ENCODE measurements at places on chromosomes 6 and 20. TPM values are rescaled to one million over a fixed set of nuclear protein-coding genes. Genes with fewer than 3 reads are reported as not detected.

GRCh38 chr6:70130865-70131264 lies 172.0 kb downstream of the COL9A1 start:
- no peaks in the 10 kb centered on the region for H3K36me3 ChIP-seq
- H3K4me3 ChIP-seq = no peak overlapping the region
- H3K27ac ChIP-seq = no peak overlapping the region
- H3K4me1 ChIP-seq = peaks cover 41% of the 10 kb centered on the region
- no peaks in the 10 kb centered on the region for H3K27me3 ChIP-seq

GRCh38 chr6:137743493-137743892 lies 123.6 kb upstream of the TNFAIP3 start:
- no peak overlapping the region for H3K27ac ChIP-seq
- no peaks in the 10 kb centered on the region for H3K36me3 ChIP-seq
- DNase-seq = no peak
- no peaks in the 10 kb centered on the region for H3K4me1 ChIP-seq
- H3K4me3 ChIP-seq = no peak overlapping the region
- H3K27me3 ChIP-seq = no peaks in the 10 kb centered on the region

- H3K27ac ChIP-seq = no peak overlapping the region
- H3K4me1 ChIP-seq = no peaks in the 10 kb centered on the region
- H3K36me3 ChIP-seq = no peaks in the 10 kb centered on the region
- no peaks in the 10 kb centered on the region for H3K27me3 ChIP-seq
- no peak overlapping the region for H3K4me3 ChIP-seq
Measured at GRCh38 chr6:163702736-163703135, 288.2 kb downstream of the QKI start.

DNA sequence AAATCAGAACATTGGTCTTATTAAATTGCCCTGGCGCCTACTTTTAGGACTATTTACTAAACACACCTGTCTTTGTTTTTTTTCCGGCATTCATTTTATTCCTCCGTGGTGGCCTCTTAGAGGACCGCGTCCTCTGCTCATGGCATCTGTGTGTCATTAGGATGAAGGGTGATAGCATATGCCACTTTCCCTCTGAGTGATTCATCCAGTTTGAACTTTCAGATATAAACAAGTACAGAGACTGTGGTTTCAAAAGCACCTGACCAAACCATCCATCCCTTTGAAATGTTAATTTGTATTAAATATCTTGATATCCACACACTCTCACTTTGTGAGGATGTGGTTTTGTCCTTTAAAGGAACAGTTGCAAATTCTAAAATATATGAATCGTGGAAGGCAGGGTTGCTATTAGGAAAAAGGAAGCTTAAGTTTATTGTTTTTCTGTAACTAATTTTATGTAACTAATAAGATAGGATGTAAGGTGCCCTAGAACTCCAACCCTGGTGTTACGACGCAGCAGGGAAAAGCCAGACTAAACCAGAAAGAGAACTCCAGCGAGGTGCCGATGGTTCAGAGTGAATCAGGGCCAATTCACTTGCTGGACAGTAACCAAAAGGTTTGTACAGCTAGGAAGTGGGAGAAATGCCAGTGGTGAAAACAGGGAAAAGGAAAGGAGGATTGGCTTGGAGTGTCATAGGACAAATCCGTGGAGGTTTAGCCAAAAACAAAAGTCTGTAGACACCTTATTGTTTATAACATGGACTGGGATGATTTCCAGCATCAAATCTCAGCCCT lies 98.7 kb downstream of the SHLD1 start:
- peak overlapping the region; percentile 30 for H3K27ac ChIP-seq
- no peak overlapping the region for H3K4me3 ChIP-seq
- no peaks in the 10 kb centered on the region for H3K36me3 ChIP-seq
- H3K27me3 ChIP-seq = no peaks in the 10 kb centered on the region

- H3K27me3 ChIP-seq = no peaks in the 10 kb centered on the region
- H3K4me1 ChIP-seq = no peaks in the 10 kb centered on the region
- no peak for DNase-seq
- H3K27ac ChIP-seq = no peak overlapping the region
Measured at GRCh38 chr6:71478834-71479541, 190.4 kb downstream of the OGFRL1 start.

DNA sequence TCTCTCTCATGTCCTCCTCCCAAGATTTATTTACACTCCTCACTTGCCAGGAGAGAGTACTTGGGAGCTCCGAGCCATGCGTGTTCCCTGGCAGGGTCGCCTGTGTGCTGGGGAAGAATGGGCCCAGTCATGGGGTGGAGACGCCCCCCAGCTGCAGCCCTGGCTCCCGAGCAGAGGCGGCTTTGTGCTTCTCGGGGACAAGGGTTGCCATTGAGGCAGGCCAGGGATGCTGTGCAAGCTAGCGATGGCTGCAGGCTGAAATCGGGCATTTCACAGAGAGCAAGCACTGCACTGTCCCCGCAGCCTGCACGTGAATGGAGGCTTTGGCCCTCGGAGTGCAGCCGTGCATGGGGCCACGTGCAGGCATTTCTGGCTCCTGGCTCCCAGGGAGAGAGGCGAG lies 23.8 kb downstream of the PHACTR3 start:
- no peak overlapping the region for H3K27ac ChIP-seq
- no peaks in the 10 kb centered on the region for H3K36me3 ChIP-seq
- no peaks in the 10 kb centered on the region for H3K4me1 ChIP-seq
- H3K4me3 ChIP-seq = no peak overlapping the region

DNA sequence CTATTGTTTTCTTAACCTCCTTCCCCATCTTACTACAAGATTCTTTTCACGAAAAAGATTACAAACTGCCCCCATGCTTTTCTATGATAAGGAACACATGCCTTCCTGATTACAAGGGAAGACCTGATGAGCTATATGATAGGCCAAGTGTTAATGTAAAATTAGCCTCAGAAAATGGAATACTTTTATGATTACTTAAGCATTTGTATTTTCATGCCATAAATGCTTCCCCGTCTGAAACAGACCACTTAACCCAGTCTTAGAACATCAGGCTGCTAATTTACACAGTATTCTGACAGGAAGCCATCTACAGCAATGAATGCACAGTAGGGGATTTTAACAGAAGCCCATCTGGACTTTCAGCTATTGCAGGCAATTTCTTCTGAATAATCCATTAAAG lies 274.9 kb downstream of the HAO1 start:
- no peaks in the 10 kb centered on the region for H3K4me1 ChIP-seq
- no peak for DNase-seq
- no peak overlapping the region for H3K4me3 ChIP-seq
- H3K27me3 ChIP-seq = no peaks in the 10 kb centered on the region
- H3K27ac ChIP-seq = no peak overlapping the region

- H3K4me3 ChIP-seq = no peak overlapping the region
- H3K27me3 ChIP-seq = no peaks in the 10 kb centered on the region
- H3K36me3 ChIP-seq = no peaks in the 10 kb centered on the region
- DNase-seq = no peak
- no peak overlapping the region for H3K27ac ChIP-seq
Measured at GRCh38 chr6:107235511-107235910, 120.2 kb upstream of the BEND3 start.

DNA sequence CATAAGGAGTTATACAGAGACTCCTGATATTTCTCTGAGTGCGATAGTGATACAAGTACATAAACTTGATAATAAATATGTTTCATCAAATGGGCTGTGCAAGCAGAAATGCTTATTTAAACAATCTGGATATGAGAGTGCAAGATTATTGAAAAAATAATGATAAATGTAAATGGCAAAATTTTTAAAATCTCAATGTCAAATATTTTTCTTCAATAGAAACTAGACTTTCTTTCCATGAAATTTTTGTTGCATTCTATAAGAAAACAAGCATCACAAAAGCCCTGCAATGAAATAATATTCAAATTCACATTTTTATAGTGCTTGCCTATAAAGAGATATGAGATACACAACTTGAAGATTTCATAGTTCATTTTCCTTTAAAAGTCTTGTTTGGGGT lies 2.7 kb downstream of the PACRG start:
- peaks cover 22% of the 10 kb centered on the region for H3K4me1 ChIP-seq
- no peaks in the 10 kb centered on the region for H3K36me3 ChIP-seq

DNA sequence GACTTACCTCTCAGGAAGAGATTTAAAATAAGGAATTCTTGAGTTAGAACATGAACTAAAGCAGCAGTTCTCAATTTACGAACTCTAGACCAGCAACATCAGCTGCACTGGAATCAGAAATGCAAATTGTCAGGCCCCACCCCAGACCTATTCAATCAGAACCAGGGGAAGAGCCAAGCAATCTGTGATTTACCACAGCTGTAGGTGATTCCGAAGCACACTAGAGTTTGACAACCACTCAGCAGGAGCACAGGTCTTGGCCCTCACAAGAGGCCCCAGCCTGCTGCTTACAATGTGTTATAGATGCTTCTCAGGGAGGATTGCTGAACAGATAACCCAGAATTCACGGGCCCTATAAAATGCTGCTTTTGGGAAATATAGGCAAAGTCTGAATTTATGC lies 279.2 kb downstream of the PTPRK start:
- DNase-seq = no peak
- no peaks in the 10 kb centered on the region for H3K27me3 ChIP-seq
- no peaks in the 10 kb centered on the region for H3K36me3 ChIP-seq
- no peak overlapping the region for H3K27ac ChIP-seq

DNA sequence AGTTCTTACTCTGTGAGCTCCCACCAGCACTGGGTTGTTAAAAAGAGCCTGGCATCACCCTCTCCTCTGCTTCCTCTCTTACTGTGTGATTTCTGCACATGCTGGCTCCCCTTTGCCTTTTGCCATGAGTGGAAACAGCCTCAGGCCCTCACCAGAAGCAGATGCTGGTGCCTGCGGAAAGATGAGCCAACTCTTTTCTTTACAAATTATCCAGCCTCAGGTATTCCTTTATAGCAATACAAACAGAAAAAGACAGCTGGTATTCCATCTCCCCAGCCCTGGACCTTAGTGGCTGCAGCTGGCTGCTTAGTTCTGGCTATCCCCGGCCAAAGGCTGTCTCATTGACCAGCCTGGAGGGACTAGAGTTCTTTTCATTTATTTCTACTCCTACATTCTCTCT lies 129.1 kb downstream of the IMPG1 start:
- H3K27me3 ChIP-seq = no peaks in the 10 kb centered on the region
- no peak overlapping the region for H3K27ac ChIP-seq
- peaks cover 20% of the 10 kb centered on the region for H3K4me1 ChIP-seq
- H3K4me3 ChIP-seq = no peak overlapping the region

- no peaks in the 10 kb centered on the region for H3K36me3 ChIP-seq
- no peaks in the 10 kb centered on the region for H3K4me1 ChIP-seq
- no peaks in the 10 kb centered on the region for H3K27me3 ChIP-seq
- DNase-seq = no peak
- H3K4me3 ChIP-seq = no peak overlapping the region
Measured at GRCh38 chr6:38959138-38959537, 89.4 kb upstream of the GLP1R start.

GRCh38 chr6:21999741-22000140 lies 297.1 kb downstream of the PRL start:
- no peaks in the 10 kb centered on the region for H3K27me3 ChIP-seq
- no peak overlapping the region for H3K4me3 ChIP-seq
- no peaks in the 10 kb centered on the region for H3K4me1 ChIP-seq
- no peak for DNase-seq

DNA sequence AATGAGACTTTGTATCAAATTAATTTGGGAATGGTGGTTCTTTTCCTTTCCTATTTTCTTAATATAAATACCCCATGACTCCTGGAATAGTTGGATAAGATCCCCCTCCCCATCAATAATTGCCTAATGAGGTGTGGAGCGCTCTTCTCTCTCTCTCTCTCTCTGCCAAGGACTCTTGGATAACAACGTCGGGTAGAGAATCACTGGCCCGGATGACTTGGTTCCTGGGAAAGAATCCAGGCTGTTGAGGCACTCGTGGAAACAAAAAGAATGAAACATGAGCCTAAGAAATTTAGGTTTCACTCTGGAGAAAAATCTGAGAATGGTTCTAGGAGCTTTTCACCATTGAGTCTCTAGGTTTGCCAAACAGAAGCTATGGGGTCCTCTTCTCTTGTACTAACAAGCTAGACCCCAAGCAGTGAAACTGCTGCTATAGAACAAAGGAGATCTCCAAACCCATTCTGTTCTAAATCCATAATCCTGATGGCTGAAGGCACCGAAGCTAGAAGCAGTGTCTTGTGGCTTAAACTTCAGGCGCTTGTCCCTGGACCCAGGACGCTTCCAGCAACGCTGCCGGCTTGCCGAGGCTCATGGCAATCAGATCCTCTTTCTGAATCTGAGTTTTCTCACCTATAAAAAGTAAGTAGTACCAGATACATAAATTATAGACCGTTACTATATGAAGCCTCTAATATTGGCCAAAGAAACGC lies 241.6 kb upstream of the BTBD3 start:
- DNase-seq = no peak
- H3K27ac ChIP-seq = no peak overlapping the region
- H3K4me3 ChIP-seq = no peak overlapping the region
- H3K27me3 ChIP-seq = no peaks in the 10 kb centered on the region

DNA sequence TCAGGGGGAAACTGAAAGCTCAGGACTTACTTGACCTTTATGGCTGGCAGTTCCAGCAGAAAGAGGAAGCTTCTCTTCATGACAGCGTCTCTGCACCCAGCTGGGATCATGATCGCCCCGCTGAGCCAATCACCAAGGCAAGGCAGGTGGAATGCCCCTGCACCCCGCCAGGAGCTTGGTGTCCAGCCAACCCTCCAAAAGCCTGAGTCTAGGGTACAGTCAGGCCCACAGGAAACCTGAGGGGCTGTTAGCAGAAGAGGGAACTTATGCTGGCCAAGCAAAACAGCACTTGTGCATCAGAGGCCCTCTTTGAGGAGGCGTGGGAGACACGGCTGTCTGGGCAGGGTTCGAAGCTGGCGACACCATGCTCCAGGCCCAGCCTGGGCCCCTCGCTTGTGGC lies 188.3 kb upstream of the GMDS start:
- no peaks in the 10 kb centered on the region for H3K36me3 ChIP-seq
- no peak overlapping the region for H3K27ac ChIP-seq
- DNase-seq = no peak
- H3K4me1 ChIP-seq = no peaks in the 10 kb centered on the region

DNA sequence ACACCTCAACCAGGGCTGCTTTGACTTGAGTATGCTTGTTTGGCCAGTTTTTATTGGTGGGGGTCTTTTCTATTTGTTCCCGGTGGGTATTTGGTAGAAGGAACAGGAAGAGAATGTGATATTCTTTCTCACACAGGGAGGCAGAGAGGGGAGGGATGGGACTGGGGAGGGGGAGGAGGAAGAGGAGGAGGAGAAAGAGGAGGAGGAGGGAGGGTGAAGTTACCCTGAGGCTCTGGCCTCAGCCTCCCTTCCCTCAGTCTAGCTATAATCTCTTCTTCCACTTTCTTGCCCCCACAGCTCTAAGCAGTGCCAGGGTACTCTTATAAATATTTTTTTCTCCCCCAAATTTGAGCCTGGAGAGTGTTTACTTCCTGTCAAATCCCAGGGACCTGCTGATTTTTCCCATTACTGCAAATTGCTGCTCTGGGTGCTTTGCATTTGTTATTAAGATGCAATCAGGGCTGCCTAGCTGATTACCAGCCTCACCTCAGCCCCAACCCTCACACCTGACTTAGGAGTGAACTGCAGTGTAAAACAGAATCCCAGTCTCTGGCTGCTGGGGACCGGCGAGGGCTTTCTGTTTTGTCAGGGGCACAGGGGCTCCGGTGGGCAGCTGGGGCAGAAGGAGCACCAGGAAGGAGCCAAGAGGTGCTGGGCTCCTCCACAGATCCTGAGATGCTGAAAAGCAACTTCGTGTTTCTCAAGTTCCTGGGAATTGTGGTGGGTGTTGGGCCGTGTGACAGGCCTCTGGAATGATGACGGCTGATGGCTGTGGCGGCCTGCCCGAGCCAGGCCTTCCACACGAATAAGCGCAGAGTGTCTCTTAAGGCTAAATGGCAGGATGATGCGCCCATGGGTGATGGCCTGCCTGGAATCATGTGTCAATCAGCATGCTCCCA lies 141.4 kb downstream of the CD83 start:
- H3K4me1 ChIP-seq = no peaks in the 10 kb centered on the region
- H3K27ac ChIP-seq = no peak overlapping the region
- H3K4me3 ChIP-seq = no peak overlapping the region
- H3K36me3 ChIP-seq = no peaks in the 10 kb centered on the region
- no peaks in the 10 kb centered on the region for H3K27me3 ChIP-seq
- DNase-seq = no peak

RAB32 gene
- total RNA-seq = 7.3 TPM

TMEM217 gene
- total RNA-seq = not detected

BPHL gene
- total RNA-seq = 15.6 TPM

TPD52L1 gene
- total RNA-seq = 33.3 TPM
